NCI-H1436 treated with DMSO at 0.1 percent for 48 hours (cell line): ENCODE measurements at places on chromosomes 7 and 10.

GRCh38 chr7:42181566-42181965 lies 55.4 kb downstream of the GLI3 start:
- no peak for DNase-seq

DNA sequence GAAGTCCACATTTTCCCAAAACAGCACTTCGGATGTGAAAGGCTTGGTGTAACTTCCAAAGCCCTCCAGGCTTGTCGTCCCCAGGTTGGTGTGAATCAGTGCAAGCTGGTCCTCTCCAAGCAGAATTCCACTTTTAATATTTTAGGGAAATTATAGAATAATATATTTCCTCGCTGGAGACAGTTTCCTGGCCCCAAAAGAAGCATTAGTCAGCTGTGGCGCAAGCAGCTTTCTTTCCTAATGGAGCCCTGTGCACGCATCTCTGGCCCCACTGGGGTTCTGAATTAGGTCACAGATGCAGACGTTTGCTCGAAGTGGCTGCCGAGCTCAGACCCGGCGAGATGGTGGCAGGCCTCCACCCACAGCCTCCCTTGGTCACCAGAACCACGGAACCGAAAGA lies 33.3 kb upstream of the MNX1 start:
- no peak for DNase-seq

- DNase-seq = no peak
These were observed 22.8 kb downstream of the GNA12 start for GRCh38 chr7:2821161-2821841.

DNA sequence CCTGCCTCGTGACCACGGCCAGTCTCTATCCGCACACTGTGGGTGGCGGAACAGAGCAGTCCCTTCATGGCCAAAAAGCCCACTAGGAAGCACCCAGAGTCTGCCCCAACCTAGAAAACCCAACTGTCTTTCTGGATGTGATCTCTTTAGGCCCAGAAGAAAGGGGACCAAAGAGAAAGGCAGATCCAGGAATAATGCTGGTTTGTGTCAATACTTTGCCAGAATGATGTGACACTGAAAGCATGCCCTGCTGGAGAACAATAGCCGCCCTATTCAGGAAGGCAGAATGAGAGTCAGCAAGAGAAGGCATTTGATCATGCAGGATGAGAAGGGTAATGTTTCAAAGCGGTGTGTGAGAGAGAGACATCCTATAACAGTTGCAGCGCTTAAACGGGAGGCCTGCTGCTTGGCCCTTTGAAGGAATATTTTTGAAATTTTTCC lies 274.7 kb downstream of the USP6NL start:
- DNase-seq = no peak

- DNase-seq = no peak
These were observed 432.7 kb upstream of the GALNT17 start for GRCh38 chr7:70699271-70699670.

- no peak for DNase-seq
These were observed 105.3 kb upstream of the LYZL2 start for GRCh38 chr10:30734901-30735300.

DNA sequence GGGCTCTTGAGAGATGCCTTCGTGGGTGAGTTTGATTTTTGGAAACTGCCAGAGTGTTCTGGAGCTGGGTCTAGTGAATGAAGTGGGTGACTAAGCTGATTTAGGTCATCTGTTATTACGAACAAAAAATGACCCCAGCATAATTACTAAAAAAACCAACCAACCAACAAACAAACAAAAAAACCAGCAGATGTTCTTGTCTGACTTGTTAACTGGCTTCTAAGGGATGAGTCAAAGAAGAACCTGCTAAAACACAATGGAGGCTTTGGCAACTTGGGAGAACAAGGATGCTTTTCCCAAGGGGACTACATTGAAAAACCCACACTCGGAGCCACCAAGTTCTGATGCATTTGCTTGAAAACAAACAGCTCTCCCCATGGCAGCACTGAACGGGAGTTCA lies 11.5 kb downstream of the TACR2 start:
- no peak for DNase-seq

GRCh38 chr10:60323162-60323561 lies 66.5 kb downstream of the ANK3 start:
- no peak for DNase-seq

GRCh38 chr7:28903730-28904577 lies 54.2 kb downstream of the TRIL start:
- DNase-seq = no peak

DNA sequence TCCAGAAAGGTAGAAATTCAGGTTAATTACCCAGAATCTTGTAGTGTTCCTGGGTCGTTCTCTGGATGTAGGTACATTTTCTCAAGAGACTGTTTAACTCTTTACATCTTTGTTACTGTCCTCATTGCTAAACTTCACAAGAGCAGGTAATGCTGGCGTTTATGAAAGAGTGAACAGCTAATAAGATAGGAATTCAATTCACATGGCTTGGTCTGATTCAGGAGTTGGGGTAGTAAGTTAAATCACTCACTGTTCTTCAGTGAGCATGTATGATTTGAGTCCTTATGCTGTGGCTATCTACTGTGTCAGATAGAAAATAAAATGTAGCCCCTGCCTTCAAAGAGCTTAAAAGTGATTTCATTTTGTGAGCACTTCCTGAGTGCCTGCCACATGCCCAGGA lies 480.0 kb downstream of the LRMDA start:
- no peak for DNase-seq

- DNase-seq = no peak
These were observed 38.0 kb downstream of the PSAP start for GRCh38 chr10:71812913-71813590.

GRCh38 chr10:67433276-67433675 lies 262.7 kb downstream of the CTNNA3 start:
- no peak for DNase-seq

DNA sequence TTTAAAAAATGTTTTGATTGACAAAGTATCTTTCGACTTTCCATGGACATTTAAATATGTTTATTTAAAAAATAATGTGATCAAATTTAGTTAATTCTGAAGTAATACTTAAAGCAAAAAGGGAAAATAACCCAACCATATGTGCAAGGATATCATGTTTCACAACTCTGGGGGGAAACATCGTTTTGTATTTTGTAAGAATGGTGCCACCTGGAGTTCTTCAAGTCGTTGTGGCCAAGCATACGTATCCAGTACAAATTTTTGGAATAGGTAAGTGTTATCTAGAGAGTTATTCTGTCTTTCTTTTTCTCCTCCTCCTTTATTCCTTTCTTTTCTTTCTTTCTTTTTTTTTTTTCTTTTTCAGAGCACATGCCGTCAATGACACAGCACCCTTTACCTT lies 176.2 kb upstream of the CSTF2T start:
- DNase-seq = no peak

DNA sequence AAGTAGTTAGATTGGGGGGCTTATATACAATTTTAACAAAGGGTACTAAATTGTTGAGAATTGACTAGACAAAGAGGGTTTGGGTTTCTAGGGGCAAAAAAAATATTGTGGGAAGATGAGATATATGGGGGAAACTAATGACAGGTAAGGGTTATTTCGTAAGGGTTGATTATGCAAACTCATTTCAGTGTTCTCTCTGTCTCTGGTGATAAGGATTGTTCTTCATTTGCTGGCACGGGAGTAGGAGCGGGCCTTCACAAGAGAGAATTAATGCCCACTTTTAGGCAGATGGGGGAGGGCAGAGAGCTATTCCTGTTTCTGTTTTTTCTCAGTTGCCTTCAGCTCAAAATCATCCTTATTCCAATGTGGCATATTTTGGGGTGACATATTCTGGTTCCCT lies 258.4 kb downstream of the EXOC4 start:
- no peak for DNase-seq

DNA sequence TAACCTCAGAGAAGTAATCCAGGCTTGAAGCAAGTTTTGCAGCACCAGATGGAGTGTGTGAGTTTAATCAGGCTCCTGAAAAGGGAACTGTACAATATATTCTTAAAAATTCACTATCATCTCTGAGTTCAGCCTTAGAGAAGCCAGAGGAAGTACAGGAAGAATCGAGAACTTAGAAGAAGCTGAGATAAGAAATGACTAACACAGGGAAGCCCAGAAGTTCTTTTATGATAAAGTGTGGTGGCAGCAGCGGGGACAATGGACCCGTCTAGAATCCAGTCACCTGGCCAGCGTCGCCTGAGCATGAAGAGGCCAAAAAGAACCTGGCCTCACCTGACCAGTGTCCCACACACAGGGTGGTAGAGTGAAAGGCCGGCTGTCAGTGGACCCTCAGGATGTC lies 161.0 kb downstream of the USP6NL start:
- no peak for DNase-seq

DNA sequence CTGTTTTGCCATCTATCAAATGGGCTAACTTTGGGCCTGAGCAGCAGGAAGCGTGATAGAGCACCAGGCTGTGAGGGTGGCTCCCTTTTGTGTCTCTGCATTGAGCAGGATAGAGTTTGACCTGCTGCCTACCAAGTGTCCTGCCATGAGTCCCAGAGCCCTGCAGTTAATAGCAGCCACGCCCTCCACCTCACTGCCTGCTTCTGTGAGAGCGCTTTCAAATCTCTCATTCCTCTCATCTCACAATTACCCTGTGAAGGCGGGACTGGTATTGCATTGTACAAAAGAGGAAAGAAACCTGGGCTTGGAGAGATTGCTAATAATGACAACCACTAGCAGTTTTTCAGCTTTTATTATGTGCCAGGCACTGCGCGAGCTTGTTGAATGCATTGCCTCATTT lies 39.9 kb downstream of the UNC5B start:
- no peak for DNase-seq

- no peak for DNase-seq
These were observed 15.9 kb upstream of the PFKFB3 start for GRCh38 chr10:6186894-6187256.

DNA sequence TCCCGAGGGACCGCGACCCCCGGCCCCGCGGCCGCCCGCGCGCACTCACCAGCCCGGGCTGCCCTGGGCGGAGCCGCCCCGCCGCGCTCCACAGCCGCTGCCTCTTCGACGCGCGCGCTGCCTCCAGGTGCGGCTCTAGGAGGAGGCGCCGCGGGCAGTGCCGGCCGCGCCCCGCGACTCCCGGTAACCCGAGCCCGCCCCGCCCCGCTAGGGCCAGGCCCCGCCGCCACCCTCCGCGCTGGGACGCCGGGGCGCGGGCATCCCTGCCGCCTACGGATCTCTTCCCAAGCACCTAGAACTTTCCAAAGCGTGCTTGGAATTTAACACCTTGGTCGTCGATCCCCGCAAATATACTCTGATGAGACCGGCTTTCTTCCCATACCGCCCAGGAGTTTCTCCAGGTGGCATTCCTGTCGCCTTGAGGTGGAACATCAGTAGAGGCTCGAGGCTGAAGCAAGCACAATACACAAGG lies at the start of gene SLC26A5:
Gene SLC26A5 (minus strand): TSS at position 159 of the 472 bp plus-strand sequence. CDS start 24,693 bp downstream, outside the sequence.
- no peak for DNase-seq

GRCh38 chr7:114008696-114009095 lies 89.9 kb upstream of the PPP1R3A start:
- no peak for DNase-seq

GRCh38 chr7:27972276-27972675 lies 208.3 kb downstream of the JAZF1 start:
- no peak for DNase-seq

DNA sequence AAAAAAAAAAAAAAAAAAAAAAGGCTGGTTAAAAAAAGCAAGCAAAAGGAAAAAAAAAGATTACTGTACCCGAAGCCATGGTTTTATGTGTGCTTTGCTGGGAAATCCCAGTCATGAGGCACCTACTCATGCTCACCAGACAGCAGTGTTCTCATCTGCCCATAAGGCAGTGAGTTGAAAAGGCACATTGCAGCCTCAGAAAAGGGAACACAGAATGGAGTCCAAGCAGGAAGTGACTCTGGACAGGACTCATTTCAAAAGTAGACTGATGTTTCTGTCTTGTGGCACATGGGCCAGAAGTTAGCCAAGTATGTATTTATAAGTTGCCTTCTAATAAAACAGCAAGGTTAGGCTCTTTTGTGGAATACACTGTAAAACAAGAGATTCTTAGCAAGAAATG lies 40.2 kb downstream of the PDSS1 start:
- no peak for DNase-seq

GRCh38 chr7:33217595-33217994 lies 88.2 kb downstream of the BBS9 start:
- no peak for DNase-seq

- DNase-seq = no peak
These were observed 464.4 kb downstream of the TCERG1L start for GRCh38 chr10:130847170-130847569.

DNA sequence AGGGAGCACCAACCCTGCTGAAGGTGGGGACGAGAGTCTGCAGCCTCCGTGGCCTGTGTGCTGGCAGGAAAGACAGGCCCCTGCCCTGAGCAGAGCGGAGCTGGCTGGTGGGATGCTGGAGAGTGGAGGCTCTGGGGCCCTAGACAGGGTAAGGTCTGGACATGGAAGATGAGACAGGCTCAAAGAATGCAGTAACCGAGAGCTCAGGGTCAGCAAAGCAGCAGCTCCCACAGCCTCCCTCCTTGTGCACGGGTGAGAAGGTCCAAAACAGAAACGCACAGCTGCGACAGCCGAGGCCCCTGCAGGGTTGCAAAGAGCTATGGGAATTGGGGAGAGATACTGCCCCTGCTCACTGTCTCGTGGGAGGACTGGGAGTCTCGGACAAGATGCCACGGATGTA lies 80.5 kb downstream of the TNS3 start:
- DNase-seq = no peak
